ENCODE measurements at places on chromosomes 6 and 20.

GRCh38 chr6:148747145-148747470 is 278 bp downstream of the UST start:
- no peak for DNase-seq

DNA sequence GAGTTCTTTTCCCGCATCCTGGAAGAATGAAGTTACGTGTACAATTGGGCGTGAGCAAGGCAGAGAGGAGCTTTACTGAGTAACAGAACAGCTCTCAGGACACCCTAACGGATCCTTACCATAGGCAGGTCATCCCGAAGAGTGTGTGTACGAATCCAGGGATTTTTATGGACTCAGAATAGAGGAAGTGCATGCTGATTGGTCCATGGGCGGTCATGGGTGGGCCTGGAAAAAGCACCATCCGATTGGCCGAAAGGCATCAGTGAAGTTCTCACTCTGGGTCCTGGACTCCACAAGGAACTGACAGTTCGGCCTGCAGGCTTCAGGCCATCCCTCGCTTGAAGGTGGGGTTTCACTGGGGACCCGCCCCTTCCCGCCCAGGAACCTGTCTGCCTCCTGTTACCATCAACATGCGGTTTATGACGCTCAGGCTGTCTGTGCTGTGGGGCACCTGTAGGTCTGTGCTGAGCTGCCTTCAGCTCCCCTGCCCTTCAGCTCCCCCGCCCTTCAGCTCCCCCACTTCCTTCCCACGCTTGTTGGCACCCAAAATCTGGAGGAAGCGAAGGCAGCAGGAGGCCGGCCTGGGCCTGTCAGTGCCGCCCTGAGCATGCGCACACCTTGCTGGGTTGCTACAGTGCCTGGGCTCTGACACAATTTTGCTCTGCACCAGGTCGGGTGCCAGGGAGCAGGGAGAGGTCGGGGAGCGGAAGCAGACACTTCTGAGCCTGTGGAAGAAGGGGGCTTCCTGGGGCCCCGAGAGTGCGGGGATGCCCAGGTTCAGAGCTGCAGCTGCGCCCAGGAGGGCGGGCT is 57.9 kb upstream of the MANEA start:
- no peak for DNase-seq

DNA sequence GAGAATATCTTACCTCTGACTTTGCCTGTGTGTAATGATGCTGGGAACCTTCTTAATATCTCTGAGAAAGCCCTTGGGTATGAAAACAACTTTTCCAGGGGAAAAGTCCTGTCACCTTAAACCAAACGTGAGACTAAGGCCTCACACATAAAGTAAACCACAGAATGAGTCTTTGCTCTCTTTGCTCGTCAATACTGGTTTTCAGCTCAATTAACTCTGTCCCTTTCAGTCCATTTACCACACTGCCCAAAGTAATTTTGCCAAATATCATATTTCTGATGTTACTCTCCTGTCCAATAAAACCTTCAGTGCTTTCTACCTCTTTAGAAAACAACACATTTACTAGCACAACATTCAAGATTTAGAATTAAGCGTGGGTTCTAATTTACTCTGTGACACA is 100.5 kb upstream of the HMGCLL1 start:
- DNase-seq, result no peak

DNA sequence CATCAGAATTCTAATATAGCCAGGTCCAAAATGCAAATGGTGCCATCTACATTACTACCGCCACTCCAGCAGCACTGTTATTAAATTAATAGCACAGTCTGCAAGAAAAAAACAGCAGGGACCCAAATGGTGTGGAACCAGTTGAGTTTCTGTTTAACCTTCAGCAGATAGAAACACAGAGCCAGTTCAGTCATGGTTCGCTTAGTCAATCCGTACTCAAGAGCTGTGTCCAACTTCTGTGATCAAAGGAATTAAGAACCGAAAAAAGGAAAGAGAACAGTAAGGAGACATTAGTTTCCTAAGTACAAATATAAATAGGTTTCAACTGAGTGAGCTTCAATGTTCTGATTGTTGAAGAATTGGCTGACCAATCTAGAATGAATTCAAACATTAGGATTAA is 107.7 kb downstream of the TRDN start:
- DNase-seq, result peak; percentile 17

DNA sequence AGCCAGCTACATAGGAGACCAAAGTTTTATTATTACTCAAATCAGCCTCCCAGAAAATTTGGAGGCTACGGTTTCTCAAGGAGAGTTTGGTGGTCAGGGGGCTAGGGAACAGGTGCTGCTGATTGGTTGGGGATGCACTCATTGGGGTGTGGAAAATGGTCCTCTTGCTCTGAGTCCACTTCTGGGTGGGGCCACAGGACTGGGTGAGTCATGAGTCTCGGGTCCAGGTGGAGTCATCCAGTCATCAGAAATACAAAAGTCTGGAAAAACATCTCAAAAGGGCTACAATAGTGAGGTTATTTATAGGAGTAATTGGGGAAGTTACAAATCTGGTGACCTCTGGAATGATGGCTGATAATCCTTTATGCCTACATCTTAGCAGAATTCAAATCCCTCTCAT is 54.3 kb upstream of the SLC22A16 start:
- no peak for DNase-seq

DNA sequence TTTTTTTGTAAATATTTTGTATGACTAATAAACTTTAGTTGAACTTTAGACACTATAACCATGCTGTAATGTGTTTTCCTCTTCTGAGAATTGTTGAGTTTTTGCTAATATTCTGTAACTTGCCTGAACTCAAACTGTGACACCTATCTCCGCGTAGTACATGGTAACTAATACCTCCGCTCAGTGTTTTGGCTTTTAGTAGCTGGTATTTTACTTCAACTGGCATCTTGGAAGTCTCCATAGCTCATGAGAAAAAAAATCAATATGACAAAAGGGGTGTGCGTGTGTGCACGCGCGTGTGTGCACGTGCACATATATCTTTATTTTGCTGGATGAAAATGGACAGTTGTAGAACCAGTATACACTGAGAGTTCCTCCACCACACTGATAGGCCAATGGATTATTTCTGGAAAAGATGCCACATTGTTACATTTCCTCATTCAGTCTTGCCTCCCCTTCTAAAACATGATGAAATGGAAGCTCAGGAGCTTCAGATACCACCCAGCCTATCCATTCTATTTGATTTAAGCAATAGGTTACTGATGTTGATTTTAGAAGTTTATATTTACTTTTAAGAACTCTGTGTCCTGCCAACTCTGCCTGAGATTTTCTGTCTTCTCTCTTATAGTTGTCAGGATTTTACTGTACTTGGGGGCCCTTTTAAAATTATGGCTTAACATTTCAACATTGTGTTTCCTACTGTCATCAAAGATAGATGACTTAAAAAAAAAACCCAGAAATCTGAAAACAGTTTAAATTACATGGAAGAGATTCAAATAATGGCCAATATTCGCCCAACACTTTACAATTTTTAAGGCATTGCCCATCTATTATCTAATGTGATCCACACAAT is 16.3 kb upstream of the ADGRG6 start:
- DNase-seq, result no peak

- DNase-seq, result no peak
Observed at GRCh38 chr20:8073024-8073832, 53.7 kb upstream of the TMX4 start.

DNA sequence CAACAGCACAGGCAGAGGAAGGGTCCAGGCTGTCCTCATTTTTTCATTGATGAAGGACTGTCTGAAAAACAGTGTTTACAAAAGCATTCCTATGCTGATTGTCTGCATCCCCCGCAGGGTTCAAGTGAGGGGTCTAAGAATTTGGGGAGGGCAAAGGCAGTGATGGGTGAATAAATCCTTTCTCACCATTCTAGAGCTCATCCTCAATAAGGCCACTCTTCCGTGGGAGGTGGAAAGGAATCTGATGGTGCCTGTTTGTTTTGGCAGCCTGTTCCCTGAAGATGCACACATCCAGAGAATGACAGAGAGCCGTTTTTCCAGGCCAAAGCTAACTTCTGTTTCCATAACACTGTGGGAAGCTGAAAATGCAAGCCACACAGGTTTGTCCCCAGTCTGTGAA is 164.5 kb downstream of the MOXD1 start:
- no peak for DNase-seq

DNA sequence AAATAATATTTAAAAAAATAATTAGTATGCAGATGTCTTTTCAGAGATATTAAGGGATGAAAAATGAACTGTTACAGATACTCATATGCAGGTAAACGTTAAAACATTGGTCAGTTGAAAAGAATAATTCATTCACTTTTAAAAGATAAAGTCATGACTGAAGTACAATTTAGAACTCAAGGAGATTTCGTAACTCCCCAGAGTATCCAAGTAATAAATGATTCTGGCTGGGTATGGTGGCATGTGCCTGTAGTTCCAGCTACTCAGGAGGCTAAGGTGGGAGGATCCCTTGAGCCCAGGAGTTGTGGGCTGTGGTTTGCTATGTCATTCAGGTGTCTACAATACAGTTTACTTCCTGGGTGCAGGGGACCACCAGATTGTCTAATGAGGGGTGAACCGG is 122.3 kb upstream of the TMEM181 start:
- DNase-seq, result no peak

- DNase-seq, result no peak
Observed at GRCh38 chr6:112743323-112743722, 396.2 kb downstream of the RFPL4B start.

DNA sequence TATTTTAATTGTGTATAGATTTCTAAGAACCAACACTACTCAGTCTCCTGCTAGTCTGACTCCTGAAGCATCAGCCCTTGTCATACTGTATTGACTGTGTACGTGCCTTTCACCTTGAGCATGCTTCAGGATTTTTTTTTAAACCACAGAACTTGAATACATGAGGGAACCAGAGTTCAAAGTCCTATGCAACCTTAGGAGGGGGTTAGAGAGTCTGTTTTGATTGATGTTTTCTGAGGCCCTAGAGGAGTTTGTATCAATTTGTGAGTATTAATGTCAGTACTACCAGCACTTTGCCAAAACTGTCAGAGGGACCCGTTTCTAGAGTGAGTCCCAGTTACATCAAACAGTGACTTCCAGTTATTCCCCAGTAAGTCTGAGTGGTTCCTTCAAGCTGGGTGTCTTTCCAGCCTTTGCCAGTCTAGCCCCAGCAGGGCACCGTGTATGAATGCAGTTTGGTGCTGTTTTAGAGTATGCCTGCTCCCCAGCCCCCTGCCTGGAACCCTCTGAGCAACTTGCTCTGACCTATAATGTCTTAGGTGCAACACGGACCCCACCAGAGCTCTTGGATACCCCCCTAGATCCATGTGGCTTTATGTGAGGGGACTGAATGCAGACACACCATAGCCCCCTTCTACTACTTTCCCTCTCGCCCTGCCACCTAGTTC is 8.5 kb downstream of the TP53INP2 start:
- DNase-seq, result no peak

- DNase-seq, result no peak
Observed at GRCh38 chr20:47466213-47466612, 35.5 kb upstream of the NCOA3 start.

- DNase-seq, result no peak
Observed at GRCh38 chr6:5482619-5483018, 221.3 kb downstream of the FARS2 start.

DNA sequence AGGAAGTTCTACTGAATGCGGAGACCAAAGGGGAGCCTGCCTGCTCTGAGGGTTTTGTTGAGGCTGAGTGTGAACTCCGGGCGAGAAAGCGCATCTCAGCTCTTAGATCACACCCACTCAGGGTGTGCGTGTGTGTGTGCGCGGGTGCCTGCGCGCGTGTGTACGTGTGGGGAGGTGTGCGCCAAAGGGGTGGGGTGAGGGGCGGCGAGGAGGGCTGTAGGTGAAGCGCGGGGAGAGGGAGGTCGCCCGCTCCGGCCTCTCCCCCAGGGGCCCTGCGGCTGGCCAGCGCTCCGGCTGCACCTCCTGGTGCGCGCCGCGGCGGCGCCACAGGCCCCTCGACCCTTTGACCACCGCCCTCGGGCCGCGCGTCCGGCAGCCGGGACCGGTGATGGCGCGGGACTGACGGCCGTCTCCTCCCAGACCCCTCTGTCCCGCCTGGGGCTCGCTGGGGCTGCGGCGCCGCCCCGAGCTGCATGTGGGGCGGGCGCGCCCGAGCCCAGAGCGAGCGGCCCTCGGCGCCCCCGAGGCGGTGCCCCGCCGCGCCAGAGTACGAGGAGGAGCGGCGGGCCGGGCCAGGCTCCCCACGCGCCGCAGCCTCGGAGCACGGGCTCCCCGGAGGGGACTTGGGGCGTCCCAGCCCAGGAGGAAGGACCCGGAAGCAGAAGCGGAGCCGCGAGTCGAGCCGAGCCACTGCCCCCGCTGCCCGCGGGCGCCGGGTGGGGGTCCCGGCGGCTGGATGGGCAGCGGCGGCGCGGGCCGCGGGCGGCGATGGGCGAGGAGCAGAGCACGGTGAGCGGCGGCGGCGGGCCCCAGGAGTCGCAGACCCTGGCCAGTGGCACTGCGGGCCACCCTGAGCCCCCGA is at the start of gene RNF217:
Gene RNF217 (plus strand): TSS at position 661 of the 862 bp plus-strand sequence. CDS start 108 bp downstream, at position 769.
- peak; percentile 15 for DNase-seq

DNA sequence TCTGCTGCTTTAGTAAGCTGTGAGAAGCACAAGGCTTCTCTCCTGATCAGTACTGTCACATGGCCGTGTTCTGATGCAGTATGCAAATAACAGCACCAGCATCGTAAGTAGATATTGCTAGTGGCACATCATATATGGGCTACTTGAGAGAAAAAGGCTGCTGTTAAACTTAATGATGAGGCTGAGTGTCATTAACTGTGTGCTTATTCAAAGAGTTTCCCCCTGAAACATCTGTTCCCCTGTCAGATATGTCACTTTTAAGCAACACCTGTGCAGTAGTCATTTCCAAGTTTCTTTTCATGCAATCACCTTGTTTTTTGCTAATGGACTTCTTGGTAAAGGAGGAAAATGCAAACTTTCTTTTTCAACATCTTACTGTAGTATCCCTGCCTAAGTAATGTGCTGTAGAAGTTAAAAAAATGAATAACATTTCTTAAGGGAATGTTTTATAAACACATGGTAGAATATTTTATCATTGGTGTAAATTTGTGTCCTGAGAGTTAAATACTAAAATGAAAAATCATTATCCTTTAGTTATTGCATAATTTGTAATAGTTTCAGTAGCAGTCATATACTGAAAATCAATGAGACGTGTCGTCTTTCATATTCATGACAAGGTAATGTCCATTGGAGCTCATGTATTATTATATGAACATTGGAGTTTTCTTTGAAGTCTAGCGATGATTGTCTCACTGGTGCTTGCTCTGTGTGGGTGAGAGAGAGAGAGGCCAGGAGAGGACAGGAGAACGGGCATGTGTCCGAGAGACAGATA is 366.3 kb downstream of the CDKAL1 start:
- no peak for DNase-seq

- no peak for DNase-seq
Observed at GRCh38 chr20:48350313-48350988, 477.3 kb downstream of the PREX1 start.

GRCh38 chr6:153062516-153062915 is 60.0 kb upstream of the MTRF1L start:
- no peak for DNase-seq

DNA sequence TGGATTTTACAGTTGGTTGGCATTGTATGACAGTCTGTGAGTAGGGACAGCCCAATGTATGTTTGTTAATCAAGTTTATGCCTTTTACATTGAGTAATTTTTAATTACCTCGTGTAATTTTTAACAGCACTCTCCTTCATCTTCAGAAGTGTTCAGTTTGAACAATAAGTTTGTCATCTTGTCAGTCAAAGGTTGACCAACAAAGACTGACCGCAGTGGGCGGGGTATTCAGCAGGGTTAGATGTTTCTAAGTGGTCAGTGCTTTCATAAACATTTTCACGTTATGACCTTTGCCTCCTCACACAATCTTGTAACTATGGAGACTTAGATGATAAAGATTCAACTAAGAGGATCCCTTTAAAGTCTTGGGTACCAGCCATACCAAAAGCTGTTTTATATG is 40.8 kb downstream of the GFRA4 start:
- DNase-seq, result no peak

- DNase-seq, result no peak
Observed at GRCh38 chr6:135906542-135906941, 55.0 kb downstream of the PDE7B start.

- DNase-seq, result no peak
Observed at GRCh38 chr6:39836606-39837005, 44.4 kb downstream of the DAAM2 start.
